Cortex of kidney (tissue), 1 donor: ENCODE measurements at places on chromosomes 6 and 20.

DNA sequence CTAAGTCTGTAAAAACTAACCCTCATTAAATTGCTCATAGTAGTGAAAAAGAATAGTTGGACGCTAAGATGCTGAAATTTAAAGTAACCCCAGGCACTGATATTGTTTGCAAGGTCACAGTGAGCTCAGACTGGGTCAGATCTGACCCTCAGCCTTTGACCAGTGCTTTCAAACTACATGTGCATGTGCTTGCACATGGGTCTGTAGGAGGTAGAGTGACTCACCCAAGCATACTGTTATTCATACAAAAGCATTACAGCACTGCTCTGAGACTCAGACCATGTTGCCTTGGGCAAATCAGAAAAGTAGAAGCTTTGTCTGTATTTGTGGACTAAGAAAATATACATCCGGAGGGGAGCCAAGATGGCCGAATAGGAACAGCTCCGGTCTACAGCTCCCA, 326.4 kb upstream of the MARCKS start:
- DNase-seq, result no peak

- DNase-seq, result no peak
Measured at GRCh38 chr6:45917439-45917838, 98.2 kb downstream of the CLIC5 start.

- no peak for DNase-seq
Measured at GRCh38 chr6:37265860-37266259, 7.9 kb upstream of the TMEM217 start.

DNA sequence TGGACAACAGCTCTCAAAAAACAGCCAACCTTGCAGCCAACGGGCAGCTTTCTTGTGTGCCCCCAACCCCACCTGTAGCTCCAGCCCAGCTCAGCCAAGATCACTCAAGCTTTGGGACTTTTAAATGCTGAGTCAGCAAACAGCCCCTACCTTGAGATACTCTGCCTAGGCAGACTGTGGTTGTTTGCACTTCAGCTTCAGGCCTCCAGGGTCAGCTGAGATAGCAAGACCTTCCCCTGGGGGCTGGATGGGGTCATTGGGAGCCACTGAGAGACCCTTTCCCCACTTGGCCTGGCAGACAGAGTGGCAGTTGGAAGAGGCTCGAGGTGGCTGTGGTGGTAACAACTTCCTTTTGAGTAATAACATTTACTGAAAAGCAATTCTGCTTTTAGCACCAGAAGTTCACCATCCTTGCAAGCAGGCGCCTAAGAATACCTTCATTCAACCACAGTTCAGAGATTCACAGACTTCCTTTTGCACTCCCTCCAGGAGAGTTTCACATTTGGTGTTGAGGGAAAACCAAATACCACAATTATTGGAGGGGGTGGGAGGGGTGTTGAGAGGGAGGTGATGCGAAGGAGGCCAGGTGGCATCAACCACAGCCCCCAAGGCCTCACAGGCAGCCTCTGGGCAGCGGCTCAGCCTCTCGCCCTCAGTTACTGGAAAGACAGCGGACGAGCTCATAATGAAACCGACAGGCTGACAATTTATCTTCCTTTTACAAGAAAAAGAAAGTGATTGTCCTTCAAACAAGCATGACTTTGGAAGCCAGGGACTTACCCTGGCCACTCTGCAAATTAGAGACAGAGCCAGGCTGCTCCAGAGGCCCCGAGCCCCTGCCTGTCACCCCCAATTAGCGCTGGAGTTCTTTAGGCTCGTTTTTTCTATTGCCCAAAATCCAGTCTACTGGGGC, 148.1 kb downstream of the CEBPB start:
- no peak for DNase-seq

DNA sequence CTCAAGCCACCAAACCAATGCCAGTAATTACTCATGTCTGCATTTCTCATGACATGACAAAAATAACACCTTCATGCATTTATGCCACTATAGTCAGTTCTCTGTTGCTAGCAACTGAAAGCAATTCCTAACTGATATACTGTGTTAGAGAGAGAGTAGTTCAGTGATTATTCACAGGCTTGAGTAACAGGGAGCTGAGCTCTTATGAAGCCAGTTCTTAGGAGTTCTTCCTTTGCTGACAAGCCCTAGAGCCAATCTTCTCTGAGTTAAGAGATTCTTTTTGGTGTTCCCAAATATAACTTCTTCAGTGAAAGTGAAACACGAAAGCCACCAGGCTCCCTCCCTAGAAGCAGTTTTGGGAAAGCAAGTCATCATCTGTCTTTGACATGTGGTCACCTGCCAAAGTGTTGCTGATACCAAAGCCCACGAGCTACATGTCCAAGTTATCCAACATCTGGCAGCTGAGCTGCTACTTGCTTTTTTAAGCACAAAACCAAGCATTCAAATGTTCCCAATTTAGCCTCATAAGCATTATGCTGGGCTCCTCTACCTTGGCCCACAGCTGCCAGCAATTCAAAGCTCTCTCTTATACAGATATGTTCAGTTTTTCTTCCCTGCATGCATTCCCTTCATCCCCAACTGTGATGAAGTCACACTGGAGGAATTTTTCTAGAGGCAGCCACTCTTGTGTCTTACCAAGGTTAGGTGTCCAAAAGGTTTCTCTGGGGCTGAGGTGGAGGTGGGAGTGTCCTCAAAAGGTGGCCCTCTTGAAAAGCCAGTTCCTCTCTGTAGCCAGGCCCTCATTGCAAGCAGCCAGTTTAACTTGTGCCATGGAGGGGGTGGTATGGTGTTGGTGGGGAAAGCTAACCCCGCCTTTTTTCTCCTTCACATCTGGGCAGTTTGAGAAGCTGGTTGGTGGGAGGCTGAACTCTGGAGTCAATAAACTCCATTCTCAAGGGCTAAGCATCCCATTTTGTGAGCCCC, 92.7 kb upstream of the ARMC2 start:
- DNase-seq, result no peak

- no peak for DNase-seq
Measured at GRCh38 chr6:26472549-26473290, 15.0 kb downstream of the BTN2A1 start.

GRCh38 chr20:47665221-47665991, 119.9 kb downstream of the SULF2 start:
- no peak for DNase-seq

DNA sequence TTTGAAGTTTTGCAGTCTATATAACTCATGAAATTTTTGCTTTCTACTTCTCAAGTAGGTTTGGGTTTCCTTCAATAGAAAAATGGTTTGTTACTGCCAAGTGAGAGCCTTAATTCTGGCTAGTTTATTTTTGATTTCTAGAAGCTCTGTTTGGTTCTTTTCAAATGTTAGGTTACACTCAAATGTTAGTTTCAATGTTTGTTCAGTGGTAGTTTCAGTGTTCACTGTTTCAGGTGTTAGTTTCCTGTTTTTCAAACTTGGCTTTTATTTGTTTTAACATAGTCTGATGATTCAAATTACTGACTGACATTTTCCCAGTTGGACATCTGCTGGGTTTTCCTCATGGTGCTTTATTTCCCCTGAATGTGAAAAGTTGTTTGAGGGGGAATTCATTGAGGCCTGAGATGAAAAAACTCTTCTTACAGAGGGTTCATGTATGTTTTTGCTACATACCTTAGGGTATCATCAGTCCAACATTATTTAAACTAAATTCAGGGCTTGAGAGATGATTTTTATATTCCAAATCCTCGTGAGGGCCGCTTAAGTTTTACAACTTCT, 189.0 kb downstream of the JARID2 start:
- no peak for DNase-seq
